ENCODE measurements at places on chromosomes 1 and 21. TPM values are rescaled to one million over a fixed set of nuclear protein-coding genes. Genes with fewer than 3 reads are reported as not detected.

DNA sequence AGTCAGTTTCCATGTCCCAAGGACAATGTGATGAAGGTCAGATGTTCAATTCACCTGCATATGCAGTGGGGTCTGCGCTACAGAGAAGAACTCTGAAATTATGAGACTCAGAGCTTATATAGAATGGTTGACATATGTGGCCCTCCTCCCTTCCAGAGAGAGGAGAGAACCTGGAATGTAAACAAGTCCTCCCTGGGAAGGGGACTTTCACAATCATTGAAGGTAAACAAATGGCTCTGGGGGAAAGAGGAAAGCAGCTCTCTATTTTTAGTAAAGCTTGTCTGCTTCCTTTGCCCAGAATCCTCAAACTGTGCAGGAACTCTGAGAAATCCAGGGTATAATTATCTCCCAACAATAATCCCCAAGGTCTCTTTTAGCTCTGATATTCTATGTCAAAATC, 9.8 kb downstream of the OVGP1 start:
- DNase-seq = no peak

- DNase-seq = no peak
Measured at GRCh38 chr1:109485001-109485400, 1.3 kb downstream of the ATXN7L2 start.

Gene YBX1
- 1,029 TPM for total RNA-seq

DNA sequence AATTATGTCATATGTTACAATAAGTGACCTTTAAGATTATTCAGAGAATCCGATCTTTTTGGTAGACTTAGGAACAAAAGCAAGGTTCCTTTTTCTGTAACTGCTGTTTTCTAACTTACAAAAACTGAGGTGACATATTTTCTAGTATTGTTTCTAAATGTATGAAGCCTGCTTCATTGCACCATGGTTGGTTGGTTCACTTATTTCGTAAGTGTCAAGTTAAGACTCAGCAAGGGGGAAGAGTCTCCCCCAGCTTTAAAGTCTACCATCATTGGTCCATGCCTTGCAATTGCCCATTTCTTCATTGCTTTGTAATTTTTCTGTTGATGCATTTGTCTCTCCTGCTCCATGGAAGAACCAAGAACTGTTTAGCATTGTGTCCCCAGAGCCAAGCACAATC, 136.9 kb downstream of the DISC1 start:
- DNase-seq = no peak

DNA sequence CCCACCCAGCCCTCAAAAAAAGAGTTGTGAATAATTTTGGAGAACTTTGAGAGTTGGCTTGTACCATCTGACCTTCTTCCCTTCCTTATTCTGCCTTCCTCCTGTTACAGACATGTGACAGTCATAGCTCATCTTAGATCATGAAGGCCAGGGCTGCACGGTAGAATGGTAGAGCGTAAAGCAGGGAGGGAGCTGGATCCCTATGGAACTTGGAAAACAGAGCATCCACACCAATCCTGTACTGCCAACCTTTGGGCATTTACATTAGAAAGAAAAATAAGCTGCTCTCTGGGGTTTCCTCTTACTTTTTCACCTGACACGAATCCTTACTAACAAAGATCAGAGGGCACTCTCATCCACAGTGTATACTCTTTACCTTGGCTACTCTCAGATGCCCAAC, 121.5 kb downstream of the GPR52 start:
- DNase-seq = no peak

- no peak for DNase-seq
Measured at GRCh38 chr21:45767071-45768006, 123.8 kb downstream of the PCBP3 start.
